DMS153 (cell line): ENCODE measurements at places on chromosomes 16 and 17.

- DNase-seq, result no peak
Observed at GRCh38 chr17:19014628-19015215, 10.2 kb upstream of the FAM83G start.

- no peak for DNase-seq
Observed at GRCh38 chr17:56744721-56745120, 89.0 kb downstream of the C17orf67 start.

- DNase-seq, result no peak
Observed at GRCh38 chr16:25868106-25868505, 176.3 kb downstream of the HS3ST4 start.

DNA sequence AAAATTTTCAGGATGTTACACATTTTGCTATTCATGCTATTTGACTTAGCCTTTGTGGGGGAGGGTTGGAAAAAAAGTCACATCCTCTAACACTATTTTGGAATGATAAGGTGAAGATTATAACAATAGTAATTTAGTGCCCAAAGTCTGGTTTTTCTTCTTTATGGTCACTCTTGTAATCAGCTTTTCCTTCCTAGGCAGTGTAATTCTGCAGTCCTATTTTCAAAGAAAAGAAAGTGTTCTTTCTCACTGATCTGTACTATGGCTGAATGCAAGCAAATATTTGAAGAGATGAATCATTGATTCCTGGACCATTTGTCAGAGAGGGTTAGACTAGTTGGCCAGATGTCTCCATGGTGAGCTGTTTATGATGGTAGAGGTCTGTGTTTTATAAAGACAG, 8.4 kb downstream of the RSPRY1 start:
- DNase-seq, result no peak

DNA sequence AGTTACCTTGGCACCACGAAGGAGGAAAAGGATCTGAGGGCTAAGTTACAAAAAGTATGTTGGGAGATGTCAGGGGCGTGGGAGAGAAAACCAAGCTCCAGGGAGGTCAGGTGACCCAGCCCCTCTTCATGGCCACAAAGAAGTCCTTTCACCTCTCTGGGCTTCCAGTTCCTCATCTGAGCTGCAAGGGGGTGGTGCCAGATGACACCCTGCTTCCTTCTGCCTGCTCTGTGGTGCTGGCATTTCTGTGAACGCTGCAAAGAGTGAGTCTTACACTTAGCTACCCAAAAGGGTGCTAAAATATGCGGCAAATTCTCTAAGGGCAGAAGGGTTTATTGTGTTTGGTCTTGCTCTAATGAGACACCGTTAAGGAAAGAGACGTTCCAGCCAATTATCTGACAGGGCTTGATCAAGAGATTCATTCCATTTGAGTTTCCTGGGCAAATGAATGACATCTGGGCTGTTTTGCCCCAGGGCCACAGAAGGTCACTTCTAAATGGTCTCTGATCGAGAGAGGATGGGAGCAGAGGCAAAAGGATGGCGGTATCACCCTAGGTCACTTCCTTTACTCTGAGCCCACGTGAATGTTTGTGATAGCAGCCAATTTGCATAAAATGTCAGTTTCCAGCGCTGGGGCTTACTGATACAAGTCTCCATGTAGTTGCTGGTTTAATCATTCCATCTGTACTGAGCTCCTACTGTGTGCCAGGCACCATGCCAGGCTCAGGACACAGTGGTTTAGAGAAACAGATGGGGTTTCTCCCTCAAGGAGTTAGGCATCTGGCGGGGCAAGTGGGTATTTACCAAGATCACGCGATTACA, 210.2 kb downstream of the KATNIP start:
- DNase-seq, result no peak

DNA sequence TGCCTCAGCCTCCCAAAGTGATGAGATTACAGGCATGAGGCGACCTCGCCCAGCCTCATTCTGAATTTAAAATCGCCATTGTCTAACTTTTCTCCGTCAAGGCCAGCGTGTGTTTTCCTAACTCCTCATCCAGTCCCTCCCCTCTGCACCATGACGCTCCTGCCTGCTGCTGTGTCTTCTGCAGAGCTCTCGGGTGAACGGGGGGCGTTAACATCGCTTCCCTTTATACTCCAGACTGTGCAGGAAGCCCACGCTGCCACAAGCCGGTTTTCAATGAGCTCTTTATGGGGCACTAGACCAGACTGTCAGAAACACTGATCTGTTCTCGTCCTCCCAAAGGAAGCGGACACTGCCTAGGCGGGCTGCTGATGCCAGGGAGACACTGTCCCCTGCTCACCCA, 13.2 kb downstream of the AANAT start:
- no peak for DNase-seq

DNA sequence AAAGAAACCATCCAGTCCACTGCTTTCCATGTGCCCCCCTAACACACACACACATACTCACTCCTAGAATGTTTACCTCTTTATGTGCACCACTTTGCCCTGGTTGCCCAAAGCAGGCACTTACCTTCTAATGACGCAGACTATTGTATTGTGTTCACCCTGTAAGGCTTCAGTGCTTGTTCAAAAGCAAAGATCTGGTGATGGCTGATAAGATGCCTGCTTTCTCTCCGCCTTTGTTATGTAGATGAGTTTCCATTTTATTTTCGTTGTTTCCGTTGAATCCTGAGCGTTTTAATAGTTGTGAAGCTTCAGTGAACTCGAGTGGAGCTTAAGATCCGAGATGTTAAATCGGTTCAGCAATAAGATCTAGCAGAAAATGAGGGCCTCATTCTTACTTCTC, 452.7 kb downstream of the TMEM114 start:
- DNase-seq, result no peak

DNA sequence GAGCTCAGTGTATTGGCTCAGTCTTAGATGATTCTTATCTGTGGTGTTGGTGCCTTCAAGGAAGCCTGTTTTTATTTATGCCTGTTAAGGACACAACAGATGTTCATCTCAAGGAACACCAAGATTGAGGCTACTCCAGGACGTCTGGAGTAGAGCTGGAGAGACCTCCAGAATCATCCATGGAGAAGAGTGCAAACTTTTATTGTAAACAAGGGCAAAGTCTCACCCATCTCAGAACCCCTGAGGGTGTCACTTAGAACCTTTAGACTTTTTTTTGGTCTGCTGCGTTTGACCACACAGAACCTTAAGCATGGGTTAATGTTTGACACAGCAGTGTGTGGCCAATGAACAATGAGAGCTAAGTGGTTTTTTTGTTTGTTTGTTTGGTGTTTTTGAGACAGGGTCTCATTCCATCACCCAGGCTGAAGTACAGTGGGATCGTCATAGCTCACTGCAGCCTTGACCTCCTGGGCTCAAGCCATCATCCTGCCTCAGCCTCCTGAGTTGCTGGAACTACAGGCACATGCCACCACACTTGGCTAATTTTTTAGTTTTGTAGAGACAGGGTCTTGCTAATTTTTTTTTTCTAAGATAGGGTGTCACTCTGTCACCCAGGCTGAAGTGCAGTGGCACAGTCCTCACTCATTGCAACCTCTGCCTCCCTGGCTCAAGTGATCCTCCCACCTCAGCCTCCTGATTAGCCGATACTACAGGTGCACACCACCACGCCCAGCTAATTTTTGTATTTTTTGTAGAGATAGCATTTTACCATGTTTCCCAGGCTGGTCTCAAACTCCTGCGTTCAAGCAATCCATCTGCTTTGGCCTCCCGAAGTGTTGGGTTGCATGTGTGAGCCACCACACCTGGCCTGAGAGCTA, 16.3 kb downstream of the SLC47A1 start:
- DNase-seq, result no peak

DNA sequence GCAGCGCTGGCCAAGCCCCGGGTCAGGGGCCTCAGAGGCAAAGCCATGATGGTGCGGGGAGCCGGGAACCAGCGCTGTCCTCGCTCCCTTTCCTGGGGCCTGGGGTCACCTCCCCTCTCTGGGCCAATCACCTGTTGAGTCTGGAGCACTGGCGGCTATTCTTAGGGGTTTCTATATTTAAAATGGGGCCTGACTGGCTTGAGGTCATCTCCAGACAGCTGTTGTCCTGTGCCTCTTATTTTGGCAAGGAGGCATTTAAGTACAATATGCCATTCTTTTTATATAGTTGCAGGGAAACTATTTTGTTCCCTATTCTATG, at the start of gene COX6A2:
Gene COX6A2 (minus strand): TSS at position 82 of the 319 bp plus-strand sequence. CDS start 35 bp downstream, at position 47.
- DNase-seq, result no peak
